ENCODE measurements at places on chromosomes 2 and 18.

GRCh38 chr18:61596296-61596695, 263.1 kb downstream of the CDH20 start:
- no peak for DNase-seq

DNA sequence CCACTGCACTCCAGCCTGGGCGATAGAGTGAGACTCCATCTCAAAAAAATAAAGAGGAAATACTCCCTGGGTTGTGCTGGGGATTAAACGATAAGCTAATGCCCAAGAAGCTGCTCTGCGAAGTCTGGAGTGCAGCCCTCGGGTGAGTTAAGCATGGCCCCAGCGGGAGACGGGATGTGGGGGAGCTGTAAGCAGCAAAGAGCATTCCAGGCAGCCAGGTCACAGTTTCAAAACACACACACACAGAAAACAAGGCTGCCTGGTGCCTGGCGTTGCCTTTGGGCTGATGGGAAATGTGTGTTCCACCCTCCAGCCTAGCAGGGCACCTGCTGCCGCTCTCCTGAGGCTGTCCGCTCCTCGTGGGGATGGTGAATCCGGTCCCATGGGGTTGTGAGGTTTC, 24.1 kb downstream of the ODC1 start:
- no peak for DNase-seq

DNA sequence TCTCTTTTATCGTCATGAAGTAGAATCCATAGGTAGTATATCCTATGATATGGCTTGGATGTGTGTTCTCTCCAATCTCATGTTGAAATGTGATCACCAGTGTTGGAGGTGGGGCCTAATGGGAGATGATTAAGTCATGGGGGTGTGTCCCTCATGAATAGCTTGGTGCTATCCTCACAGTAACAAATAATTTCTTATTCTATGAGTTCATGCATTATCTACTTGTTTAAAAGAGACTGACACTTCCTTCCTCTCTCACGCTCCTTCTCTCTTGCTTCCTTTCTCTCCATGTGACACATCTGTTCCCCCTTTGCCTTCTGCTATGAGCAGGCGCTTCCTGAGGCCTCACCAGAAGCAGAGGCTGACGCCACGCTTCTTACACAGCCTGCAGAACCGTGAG, 165.6 kb downstream of the MREG start:
- no peak for DNase-seq

- no peak for DNase-seq
Measured at GRCh38 chr18:37869051-37869450, 303.5 kb upstream of the CELF4 start.

- no peak for DNase-seq
Measured at GRCh38 chr2:158994920-158995676, 26.7 kb downstream of the TANC1 start.

- no peak for DNase-seq
Measured at GRCh38 chr2:204544961-204545860, at the start of gene PARD3B. Gene PARD3B (plus strand): TSS chr2:204545475. CDS start chr2:204546000, 525 bp downstream.

- DNase-seq = no peak
Measured at GRCh38 chr18:31235856-31236255, 73.2 kb upstream of the DSC1 start.

GRCh38 chr2:174085781-174086180, 120.6 kb upstream of the SP3 start:
- no peak for DNase-seq

DNA sequence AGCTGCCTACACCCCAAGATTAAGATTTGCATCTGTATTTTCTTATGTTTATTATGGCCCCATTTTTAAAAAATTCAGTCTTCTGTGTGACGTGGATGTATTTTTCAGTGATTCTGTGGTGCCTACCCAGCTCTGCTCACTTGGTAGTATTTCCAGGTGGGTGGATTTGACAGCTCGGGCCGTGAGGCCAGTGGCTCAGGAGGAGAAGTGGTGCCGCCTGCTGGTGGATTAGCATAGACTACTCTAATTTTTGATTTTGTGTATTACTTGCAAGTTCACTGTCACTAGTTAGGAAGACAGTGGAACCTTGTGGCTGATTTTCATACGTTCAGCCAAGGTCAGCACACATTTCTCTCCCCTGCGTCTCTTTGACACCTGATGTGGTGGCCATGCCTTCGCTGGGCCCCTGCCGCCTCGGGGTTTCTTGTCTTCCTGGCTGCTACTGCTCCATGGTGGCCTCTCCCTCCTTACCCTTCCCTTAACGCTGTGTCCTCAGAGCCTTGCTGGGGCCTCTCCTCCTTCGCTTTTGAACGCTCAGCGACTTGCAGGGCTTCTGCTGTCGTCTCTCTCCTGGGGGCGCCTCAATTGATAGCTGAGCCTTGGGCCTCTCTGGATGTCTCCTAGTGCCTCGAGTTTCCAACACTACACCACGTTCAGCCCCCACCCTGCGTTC, 89.4 kb downstream of the DGKD start:
- DNase-seq = no peak

DNA sequence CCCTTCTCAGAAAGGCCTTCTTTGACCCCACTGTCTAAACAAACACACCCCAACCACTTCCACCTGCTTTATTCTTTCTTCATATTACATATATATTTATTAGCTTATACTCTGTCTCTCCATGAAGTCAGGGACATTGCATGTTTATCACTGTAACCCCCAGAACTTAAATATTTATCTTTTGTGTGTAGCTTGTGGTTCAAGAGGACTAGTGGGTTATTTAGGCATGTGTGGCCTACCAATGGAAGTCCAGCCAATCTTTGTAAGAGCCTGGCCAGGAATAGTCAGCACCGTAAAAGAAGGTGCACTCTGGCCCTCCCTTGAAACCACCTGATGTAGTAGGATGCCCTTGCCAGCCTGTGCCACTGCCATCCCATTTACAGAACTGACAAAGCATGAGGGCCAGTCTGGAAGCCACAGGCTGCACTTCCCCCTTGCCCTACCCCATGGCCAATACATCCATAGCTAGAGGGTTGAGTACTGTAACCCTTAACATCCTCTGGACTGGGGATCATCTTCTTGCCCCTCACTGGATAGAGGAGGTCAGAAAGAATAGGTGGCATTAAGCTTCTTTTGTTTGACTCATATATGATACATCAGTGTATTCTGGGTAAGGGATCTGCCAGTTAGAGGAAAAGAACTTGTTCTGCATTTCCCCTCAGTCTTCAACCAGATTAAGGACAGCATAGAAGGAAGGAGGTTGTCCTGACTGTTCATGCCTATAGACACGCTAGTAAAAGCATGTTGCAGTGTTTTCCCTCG, 4.9 kb downstream of the NEMP2 start:
- DNase-seq = no peak

- DNase-seq = no peak
Measured at GRCh38 chr2:176758426-176758825, 454.2 kb upstream of the HNRNPA3 start.

- peak; percentile 60 for DNase-seq
Measured at GRCh38 chr2:31888550-31888949, 122.3 kb downstream of the MEMO1 start.

DNA sequence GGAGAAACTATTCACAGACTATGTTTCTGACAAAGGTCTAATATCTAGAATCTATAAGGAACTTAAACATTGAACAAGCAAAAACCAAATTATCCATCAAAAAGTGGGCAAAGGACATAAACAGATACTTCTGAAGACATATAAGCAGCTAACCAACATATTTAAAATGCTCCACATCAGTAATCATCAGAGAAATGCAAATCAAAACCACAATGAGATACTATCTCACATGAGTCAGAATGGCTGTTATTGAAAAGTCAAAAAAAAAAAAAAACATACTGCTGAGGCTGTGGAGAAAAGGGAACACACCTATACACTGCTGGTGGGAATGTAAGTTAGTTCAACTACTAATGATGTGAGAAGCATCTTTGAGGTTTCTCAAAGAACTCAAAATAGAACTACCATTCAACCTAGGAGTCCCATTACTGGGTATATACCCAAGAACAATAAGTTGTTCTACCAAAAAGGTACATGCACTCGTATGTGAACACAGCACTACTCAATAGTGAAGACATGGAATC, 220.4 kb upstream of the TFPI start:
- DNase-seq = no peak

Data from SIG-M5 (cell line).